ENCODE measurements at places on chromosomes 2 and 18.

- DNase-seq = no peak
Measured at GRCh38 chr2:54568876-54569321, 112.8 kb downstream of the SPTBN1 start.

GRCh38 chr2:54048117-54048785 lies 67.2 kb upstream of the ACYP2 start:
- no peak for DNase-seq

GRCh38 chr2:177724398-177725287 lies 332.1 kb downstream of the AGPS start:
- DNase-seq = no peak

DNA sequence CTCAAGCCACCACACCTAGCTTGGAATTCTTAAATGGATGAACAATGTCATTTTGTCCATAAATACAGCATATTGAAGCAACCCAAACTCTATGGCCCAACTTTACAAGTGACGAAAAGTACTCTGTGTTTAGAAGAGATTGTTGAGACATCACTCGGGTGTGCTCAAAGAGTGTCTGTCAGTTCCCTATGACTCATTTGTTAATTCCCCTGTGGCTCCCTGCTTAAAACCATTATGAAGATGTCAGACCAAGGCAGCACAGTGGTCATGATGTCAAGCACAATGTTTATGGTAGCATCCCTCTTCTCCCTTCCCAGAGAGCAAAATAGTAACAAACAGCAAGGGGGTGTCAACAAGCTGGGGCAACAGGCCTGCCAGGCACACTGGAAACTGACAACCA lies 3.0 kb downstream of the LYG1 start:
- DNase-seq = no peak

DNA sequence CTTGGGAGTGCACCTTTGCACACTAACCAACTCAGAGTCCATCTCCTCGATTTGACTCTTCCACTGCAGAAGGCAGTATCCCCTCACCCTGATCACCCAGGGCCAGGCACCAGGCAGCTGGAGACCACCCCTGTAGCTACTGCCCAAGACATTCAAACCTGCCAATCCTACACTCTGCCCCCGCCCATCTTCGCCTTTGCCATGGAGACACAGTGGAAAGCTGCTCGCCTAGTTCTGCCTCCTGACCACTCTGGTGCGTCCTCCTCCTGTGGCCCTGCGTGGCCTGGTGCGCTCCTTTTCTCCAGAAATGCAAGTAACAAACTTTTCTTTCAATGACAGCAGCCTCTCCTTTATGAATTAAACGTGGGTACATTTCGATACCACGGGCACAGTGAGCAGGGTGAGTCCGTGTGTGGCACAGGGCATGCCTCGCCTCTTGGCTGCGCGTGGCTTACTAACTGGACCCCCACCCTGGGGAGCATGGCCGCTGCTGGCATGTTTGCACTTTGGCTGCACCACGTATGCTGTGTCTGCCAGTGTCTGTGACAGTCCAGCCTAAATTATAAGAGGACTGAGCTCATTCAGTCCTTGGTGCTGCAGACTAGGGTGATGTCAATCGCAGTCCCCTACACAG lies 47.6 kb downstream of the LONRF2 start:
- DNase-seq = no peak

- DNase-seq = no peak
Measured at GRCh38 chr2:146417942-146418341, 1426.9 kb upstream of the ACVR2A start.

GRCh38 chr2:108588070-108588668 lies 53.9 kb downstream of the LIMS1 start:
- no peak for DNase-seq

- no peak for DNase-seq
Measured at GRCh38 chr2:33229646-33230045, 246.8 kb upstream of the RASGRP3 start.

- DNase-seq = no peak
Measured at GRCh38 chr2:76478266-76479035, 767.7 kb upstream of the GCFC2 start.

DNA sequence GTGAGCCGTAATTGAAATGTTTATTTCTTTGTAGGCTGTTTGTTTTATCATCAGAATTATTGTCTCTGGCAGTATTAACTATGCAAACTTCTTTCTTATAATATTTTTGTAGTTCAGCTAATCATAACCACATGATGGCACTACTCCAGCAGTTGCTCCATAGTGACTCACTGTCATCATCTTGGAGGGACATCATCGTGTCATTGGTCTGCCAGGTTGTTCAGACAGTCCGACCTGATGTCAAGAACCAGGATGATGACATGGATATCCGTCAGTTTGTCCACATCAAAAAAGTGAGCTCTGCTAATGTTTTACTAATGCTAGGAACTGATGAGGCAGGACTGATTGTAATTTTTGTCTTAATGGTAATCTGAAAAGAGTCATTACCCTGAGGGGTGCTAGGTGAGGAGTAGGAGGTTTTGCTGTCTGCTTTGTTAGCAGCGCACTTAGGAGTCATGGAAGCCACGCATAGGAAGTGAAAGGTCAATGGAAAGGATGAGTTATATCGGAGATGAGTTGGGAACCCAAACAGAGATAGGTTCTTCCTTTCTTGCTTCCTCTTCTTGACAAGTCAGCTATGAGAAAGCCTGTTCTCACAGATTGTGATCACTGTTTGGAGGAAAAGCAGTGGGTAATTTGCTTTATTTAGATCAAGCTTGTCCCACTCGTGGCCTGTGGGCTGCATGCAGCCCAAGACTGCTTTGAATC lies 49.2 kb downstream of the PIKFYVE start:
- DNase-seq = no peak

GRCh38 chr2:217897091-217897715 lies 105.6 kb downstream of the TNS1 start:
- no peak for DNase-seq

- no peak for DNase-seq
Measured at GRCh38 chr18:36454848-36455458, 157.4 kb downstream of the FHOD3 start.

GRCh38 chr2:150167711-150168110 lies 319.8 kb downstream of the RND3 start:
- DNase-seq = no peak

DNA sequence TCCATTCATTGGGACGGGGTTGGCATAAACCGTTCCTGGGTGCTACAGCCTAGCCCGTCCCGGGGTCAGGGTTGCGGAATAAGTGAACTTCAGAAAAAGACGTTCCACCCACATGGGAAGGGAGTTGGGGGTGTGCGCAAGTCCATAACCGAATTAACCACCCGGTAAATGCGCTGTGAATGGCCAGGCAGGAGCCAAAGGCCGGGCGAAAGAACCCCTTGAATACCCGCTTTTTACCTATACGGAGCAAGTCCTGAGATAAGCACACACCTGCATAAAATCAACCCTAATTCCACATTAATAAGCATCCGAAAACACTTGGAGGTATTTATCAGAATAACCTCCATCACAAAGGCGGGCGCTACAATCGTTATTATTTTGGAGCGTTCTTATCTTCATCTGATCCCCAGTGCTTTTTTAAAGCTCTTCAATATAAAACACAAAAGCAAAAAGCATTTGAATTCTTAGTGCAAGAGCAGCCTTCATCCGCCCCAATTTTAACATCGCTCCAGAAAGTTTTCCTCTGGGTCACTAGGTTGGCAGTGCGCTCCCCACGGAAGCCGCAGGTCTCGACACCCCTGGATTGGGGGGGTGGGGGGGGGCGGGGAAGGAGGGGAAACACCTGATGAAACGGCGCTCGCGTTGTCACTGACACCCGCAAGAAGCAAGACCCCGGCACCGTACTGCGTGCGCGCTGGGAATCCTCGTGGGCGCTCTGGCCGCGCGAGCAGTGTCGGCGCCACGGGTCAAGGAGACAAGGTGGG lies 1.2 kb downstream of the SATB2 start:
- DNase-seq = no peak
